ENCODE measurements at places on chromosomes 11 and 22.

DNA sequence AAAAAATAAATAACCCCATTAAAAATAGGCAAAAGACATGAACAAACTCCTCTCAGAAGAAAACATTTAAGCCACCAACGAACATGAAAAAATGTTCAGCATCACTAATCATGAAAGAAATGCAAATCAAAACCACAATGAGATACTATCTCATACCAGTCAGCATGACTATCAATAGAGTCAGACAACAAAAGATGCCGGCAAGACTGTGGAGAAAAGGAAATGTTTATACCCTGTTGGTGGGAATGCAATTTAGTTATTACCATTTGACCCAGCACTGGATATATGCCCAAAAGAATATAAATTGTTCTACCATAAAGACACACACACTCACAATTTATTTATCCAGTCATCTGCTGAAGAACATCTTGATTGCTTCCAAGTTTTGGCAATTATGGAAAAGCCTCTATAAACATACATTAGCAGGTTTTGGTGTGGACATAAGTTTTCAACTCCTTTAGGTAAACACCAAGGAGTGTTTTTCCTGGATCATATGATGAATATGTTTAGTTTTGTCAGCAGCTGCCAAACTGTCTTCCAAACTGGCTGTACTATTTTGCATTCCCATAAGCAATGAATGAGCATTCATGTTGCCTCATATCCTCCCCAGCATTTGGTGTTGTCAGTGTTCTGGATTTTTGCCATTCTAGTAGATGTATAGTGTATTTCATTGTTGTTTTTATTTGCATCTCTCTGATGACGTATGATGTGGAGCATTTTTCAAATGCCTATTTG, 28.0 kb downstream of the OR8D1 start:
- no peaks in the 10 kb centered on the region for H3K36me3 ChIP-seq
- H3K27ac ChIP-seq = no peak overlapping the region
- no peaks in the 10 kb centered on the region for H3K27me3 ChIP-seq
- H3K4me1 ChIP-seq = no peaks in the 10 kb centered on the region
- H3K4me3 ChIP-seq = no peak overlapping the region
- DNase-seq = no peak

DNA sequence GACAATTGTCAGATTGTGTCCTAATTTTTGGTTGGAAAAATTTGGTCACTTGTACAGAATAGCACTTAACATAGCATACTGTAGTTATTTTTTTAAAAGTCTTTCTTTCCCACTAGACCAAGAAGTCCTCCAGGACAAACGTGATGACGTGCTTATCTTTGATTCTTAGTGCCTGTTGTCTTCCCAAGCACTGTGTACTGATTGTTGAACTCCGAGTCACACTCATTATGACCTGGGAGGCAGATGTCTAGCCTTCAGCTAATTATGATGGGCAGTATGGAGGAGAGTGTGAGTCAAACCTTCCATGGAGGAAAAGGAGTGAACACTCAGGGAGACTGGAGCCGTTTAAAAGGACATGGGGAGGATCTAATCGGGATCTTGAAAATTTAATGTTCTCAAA, 119.8 kb downstream of the SPON1 start:
- no peaks in the 10 kb centered on the region for H3K36me3 ChIP-seq
- H3K4me3 ChIP-seq = no peak overlapping the region
- H3K4me1 ChIP-seq = peaks cover 5% of the 10 kb centered on the region
- DNase-seq = no peak
- no peak overlapping the region for H3K27ac ChIP-seq
- no peaks in the 10 kb centered on the region for H3K27me3 ChIP-seq

GRCh38 chr22:44668190-44668885, 33.7 kb upstream of the PRR5 start:
- no peaks in the 10 kb centered on the region for H3K36me3 ChIP-seq
- peak overlapping the region; percentile 54 for H3K4me3 ChIP-seq
- peaks cover 7% of the 10 kb centered on the region for H3K4me1 ChIP-seq
- peak overlapping the region; percentile 50 for H3K27ac ChIP-seq
- no peak for DNase-seq

DNA sequence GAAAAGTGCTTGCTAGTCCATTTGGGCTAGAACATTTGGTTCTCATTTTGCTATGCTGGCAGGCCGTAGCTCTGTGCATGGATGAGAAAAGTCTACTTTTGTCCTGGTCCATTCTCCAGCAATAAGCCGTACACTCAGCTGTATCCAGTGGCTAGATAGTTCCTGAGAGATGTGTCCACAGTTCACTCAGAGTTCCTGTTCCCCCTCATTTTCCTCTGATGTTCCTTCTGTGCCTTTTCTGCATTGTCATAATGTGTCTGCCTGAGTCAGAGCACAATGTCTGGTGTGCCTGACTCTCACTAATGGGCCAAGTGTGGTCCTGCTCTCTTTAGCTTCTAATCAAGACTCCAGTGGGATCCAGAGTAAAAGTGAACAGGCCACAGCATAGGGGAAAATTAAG, 215.7 kb upstream of the CTSC start:
- H3K27ac ChIP-seq = no peak overlapping the region
- no peaks in the 10 kb centered on the region for H3K4me1 ChIP-seq
- no peak for DNase-seq
- no peaks in the 10 kb centered on the region for H3K36me3 ChIP-seq

GRCh38 chr11:8309311-8309710, 45.6 kb upstream of the LMO1 start:
- DNase-seq = peak; percentile 4
- no peak overlapping the region for H3K27ac ChIP-seq
- H3K4me1 ChIP-seq = no peaks in the 10 kb centered on the region
- H3K27me3 ChIP-seq = peaks cover 11% of the 10 kb centered on the region

- no peaks in the 10 kb centered on the region for H3K36me3 ChIP-seq
- H3K27me3 ChIP-seq = no peaks in the 10 kb centered on the region
- no peak for DNase-seq
- H3K27ac ChIP-seq = no peak overlapping the region
These were observed 110.0 kb downstream of the OSBP2 start for GRCh38 chr22:30804626-30805025.

DNA sequence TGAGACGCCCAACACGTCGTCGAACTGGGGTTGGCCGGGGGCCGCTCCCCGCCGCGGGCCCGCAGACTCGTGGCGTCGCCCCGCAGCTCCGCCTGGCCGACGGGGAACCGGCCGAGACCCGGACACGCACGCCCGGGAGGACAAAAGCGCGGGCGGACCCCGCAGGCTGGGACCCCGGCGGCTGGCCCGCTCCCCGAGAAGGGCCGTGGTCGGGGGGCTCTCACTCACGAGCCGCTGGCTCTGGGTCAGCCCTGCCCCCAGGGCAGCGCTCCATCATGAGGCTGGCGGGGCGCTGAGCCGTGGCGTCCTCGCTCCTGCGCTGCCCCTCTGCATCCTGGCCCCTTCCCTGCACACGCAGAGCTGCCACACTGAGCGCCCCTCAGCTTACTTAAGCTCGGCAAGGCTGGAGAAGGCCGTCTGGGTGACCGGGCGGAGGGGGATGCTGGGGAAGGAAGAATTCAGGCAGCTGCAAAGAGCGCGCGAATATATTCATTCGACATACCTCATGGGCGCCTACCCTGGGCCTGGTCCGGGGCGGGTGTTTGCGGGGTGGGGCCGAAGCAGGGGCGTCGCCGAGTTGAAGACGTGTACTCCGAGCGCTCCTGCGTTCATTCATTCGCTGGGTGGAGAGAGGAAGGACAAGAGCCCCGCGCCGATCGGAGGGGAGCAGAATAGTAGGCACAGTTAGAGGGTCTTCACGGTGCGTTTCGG, 579 bp upstream of the CYB5R2 start:
- H3K4me3 ChIP-seq = peak overlapping the region; percentile 65
- no peaks in the 10 kb centered on the region for H3K36me3 ChIP-seq
- no peak for DNase-seq
- H3K27me3 ChIP-seq = no peaks in the 10 kb centered on the region

DNA sequence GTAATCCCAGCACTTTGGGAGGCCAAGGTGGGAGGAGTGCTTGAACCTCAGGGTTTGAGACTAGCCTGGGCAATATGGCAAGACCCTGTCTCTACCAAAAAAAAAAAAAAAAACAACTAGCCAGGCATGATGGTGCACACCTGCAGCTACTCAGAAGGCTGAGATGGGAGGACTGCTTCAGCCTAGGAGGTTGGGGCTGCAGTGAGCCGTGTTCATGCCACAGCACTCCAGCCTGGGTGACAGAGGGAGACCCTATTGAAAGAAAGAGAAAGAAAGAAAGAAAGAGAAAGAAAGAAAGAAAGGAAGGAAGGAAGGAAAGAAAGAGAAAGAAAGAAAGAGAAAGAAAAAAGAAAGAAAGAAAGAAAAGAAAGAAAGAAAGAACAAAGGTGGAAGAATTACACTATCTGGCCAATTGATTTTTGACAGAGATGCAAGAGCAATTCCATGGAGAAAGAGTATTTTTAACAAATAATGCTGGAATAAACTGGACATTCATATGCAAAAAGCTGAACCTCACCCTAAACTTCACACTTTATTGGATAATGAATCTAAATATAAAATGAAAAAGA, 33.9 kb upstream of the SLC25A1 start:
- no peak overlapping the region for H3K4me3 ChIP-seq
- H3K4me1 ChIP-seq = no peaks in the 10 kb centered on the region
- H3K27me3 ChIP-seq = no peaks in the 10 kb centered on the region
- H3K36me3 ChIP-seq = peaks cover 40% of the 10 kb centered on the region
- no peak overlapping the region for H3K27ac ChIP-seq

DNA sequence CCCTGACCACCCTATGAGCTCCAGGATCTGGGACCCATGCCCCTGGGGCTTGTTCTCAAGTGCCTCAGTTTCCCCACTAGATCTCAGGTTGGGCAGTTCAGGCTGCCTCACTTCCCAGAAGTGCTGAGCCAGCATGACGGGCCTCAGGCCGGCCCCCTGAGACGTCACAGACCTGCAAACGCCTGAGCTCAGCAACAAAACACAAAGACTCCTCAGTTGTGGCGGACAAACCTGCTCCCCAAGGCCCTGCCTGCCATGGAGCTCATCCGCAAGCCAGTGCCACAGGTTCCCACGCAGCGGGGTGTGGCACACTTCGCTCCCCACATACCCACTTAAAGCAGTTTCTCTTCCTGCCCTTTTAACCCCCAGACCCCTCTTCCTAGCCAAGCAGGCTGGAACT, 45.2 kb downstream of the NECTIN1 start:
- no peaks in the 10 kb centered on the region for H3K27me3 ChIP-seq
- no peak overlapping the region for H3K4me3 ChIP-seq
- no peak for DNase-seq
- peaks cover 3% of the 10 kb centered on the region for H3K4me1 ChIP-seq
- H3K36me3 ChIP-seq = no peaks in the 10 kb centered on the region

GRCh38 chr22:23906641-23907040, 12.5 kb downstream of the MIF start:
- no peaks in the 10 kb centered on the region for H3K27me3 ChIP-seq
- no peaks in the 10 kb centered on the region for H3K4me1 ChIP-seq
- H3K4me3 ChIP-seq = no peak overlapping the region

GRCh38 chr11:23767576-23767975, 729.3 kb upstream of the LUZP2 start:
- DNase-seq = no peak
- no peaks in the 10 kb centered on the region for H3K36me3 ChIP-seq
- no peaks in the 10 kb centered on the region for H3K4me1 ChIP-seq
- H3K27me3 ChIP-seq = no peaks in the 10 kb centered on the region

GRCh38 chr22:35648066-35649025, at the start of gene APOL6:
Gene APOL6, plus strand, starts transcription at chr22:35648446. Its CDS starts 7,980 bp downstream, at chr22:35656426.
- peak within 1 kb of the TSS; percentile 78 for H3K27ac ChIP-seq
- H3K4me1 ChIP-seq = no peaks in the 10 kb centered on the region
- no peaks in the 10 kb centered on the region for H3K27me3 ChIP-seq
- H3K36me3 ChIP-seq = no peaks in the 10 kb centered on the region

GRCh38 chr22:28581016-28581415, 98.6 kb downstream of the TTC28 start:
- no peaks in the 10 kb centered on the region for H3K27me3 ChIP-seq
- H3K4me3 ChIP-seq = no peak overlapping the region
- no peak for DNase-seq
- H3K27ac ChIP-seq = no peak overlapping the region
- H3K36me3 ChIP-seq = no peaks in the 10 kb centered on the region

- no peaks in the 10 kb centered on the region for H3K4me1 ChIP-seq
- H3K36me3 ChIP-seq = no peaks in the 10 kb centered on the region
- H3K27ac ChIP-seq = no peak overlapping the region
These were observed 170.1 kb downstream of the GRIK4 start for GRCh38 chr11:120681434-120682331.

- H3K36me3 ChIP-seq = peaks cover 39% of the 10 kb centered on the region
- DNase-seq = peak; percentile 62
- H3K27me3 ChIP-seq = no peaks in the 10 kb centered on the region
- no peak overlapping the region for H3K27ac ChIP-seq
- H3K4me3 ChIP-seq = no peak overlapping the region
These were observed 412.9 kb downstream of the TBC1D22A start for GRCh38 chr22:47175151-47176025.

GRCh38 chr11:214083-214482, 6.6 kb downstream of the RIC8A start:
- H3K36me3 ChIP-seq = peaks cover 72% of the 10 kb centered on the region
- H3K27ac ChIP-seq = no peak overlapping the region
- no peak overlapping the region for H3K4me3 ChIP-seq
- H3K27me3 ChIP-seq = no peaks in the 10 kb centered on the region

DNA sequence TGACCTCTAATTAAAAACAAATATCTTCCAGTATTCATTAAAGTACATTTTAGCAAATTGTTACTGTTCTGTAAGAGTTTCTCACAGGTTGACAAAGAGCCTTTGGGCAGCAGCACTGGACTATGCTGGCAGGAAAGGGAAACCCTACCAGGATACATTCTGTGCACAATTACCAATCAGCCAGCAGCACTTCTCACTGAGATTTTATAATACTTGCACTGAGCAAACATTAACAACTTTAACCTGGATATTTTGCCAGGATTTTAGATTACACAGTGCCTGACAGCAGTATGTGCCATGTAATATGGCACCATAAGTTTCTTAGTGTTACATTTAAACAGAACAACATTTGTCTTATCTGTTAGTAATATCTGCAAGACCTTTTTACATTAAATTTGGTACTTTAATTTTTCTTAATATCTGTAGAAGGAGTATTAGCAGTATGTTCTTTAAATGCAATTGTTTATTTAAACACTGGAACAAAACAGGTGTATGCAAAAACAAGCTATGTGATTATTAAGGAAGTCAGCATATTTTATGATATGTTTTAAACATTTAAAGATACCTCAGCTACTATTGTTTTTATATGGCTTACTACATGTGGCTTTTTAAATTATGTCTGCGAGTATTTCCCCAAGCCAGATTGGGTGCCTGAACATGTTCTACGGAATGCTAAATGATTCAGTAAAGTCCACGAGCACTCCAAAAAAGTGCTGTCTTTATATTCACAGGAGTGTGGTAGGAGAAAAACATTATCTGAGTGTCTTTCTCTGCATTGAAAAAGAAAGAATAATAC, 699.0 kb upstream of the LUZP2 start:
- no peak overlapping the region for H3K27ac ChIP-seq
- H3K4me3 ChIP-seq = no peak overlapping the region
- no peaks in the 10 kb centered on the region for H3K27me3 ChIP-seq
- peaks cover 3% of the 10 kb centered on the region for H3K4me1 ChIP-seq
- no peaks in the 10 kb centered on the region for H3K36me3 ChIP-seq
- DNase-seq = no peak
